ENCODE measurements at places on chromosomes 7 and 10.

GRCh38 chr10:36506261-36506660 is 619.1 kb upstream of the ANKRD30A start:
- DNase-seq = no peak

DNA sequence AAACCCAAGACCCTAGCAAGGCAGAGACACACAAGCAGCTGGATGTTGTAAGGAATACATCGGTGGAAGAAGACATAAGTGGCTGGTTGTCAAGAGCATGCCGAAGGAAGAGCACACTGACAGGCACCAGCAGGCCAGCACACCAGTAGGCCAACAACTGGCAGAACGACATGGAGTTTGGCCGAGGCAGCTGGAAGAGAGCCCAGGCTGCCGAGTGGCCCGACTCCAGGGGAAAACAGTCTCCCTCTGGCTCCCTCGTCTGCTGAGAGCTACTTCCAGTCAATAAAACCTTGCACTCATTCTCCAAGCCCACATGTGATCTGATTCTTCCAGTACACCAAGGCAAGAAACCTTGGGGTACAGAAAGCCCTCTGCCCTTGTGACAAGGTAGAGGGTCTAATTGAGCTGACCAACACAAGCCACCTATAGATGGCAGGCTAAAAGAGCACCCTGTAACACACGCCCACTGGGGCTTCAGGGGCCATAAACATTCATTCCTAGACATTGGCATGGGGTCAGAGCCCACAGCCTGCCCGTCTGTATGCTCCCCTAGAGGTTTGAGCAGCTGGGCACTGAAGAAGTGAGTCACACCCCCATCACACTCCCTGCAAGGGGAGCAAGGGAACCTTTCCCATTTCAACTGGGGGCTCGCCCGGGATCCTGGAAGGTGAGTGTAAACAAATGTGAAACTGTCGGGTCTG is 14.7 kb upstream of the TNS3 start:
- no peak for DNase-seq

DNA sequence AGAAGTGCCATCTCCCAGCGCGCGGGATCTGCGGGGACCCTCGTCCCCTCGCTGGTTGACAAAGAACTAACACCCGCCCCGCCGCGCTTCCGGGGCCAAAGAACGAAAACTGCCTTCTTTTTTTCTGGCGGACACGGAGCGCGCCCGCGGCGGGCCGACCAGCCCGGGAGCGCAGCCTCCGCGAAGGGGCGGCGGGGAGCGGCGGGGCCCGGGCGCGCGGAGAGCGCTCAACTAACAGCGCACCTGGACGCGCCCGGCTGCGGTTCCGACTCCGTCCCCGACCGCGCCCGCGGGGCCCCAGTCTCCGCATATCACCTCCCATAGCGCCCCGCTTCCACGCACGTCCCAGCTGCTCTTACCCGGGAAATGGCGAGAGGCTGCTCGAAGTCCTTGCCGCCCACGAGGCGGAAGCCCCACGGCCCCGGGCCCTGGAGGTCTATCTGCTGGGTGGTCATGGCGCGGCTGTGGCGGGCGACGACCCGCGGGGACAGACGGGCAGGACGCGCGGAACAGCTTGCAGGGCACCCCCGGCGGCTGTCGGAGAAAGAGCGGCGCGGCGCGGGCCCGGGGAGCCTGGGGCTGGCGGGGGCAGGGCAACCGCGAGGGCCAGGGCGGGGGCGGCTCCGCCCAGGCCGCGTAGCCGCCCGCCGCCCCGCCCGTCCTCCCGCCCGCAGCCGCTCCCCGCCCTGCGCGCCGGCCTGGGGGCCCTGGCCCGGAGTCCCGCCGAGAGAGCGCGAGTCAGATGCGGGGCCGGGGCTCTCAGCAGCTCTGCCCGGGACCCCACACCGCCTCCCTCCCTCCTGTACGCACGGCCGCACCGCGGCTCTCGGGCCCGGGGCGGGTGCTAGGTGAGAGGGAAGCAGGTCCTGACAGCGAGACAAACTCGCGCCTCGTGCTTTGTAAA is at the start of gene PDLIM1:
TSS of gene PDLIM1 (minus strand) at position 543 of the 904 bp plus-strand sequence. CDS start at position 455, 88 bp downstream.
- DNase-seq = peak; percentile 53

DNA sequence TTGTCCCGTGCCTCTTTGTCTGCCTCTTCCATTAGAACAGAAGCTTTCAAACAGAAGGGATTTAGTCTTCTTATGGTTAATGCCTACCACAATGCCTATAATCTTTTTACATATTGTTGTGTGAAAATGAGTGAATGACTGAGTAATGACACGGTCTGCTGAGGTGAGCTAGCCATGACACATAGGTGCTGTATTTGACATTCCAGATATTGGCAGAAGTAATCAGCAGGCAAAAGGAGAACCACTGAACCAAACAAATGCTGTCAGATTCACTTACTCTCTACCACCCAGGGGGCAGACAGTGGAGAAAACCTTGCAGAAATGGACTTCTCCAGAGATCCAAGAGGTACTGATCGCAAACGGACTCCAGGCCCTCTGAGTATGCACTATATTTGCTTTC is 377.2 kb upstream of the VWC2 start:
- DNase-seq = no peak

- DNase-seq = peak; percentile 89
These were observed 250.9 kb downstream of the TWIST1 start for GRCh38 chr7:18866359-18867036.

DNA sequence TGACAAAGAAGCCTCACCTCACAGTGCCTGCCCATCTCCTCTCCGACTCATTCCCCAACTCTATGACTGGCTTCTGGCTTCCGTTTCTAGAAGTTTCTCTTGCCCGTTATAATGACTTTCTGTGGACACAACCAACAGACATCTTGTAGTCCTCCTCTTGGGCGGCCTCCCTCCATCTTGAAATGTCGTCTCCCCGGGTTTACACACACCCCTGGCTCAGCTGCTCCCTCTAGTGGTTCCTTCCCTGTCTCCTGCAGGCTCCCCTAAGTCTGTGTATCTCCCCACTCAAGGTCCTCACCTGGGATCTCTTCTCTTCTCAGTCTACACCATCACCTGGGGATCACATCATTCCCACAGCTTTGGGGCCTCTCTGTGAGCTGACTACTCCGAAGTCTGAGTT is 123.4 kb upstream of the NEBL start:
- peak; percentile 38 for DNase-seq

DNA sequence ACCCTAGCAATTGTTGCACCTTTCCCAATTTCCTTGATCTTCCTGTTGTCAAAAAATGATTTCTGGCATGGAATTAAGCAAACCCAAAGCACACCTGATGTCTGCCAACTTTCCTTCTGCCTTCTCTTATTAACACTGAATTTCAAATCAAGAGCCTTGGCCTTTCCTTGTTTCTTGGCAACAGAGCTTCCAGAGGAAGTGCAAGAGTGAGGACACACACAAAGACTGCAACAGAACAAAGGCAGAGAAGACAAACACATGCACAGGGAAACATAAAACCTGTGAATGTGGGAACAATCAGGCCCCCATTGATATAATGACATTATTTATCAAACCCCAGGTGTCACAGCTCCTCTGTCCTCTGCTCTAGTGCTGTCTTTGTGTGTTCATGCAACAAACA is 73.0 kb upstream of the IL6 start:
- no peak for DNase-seq

DNA sequence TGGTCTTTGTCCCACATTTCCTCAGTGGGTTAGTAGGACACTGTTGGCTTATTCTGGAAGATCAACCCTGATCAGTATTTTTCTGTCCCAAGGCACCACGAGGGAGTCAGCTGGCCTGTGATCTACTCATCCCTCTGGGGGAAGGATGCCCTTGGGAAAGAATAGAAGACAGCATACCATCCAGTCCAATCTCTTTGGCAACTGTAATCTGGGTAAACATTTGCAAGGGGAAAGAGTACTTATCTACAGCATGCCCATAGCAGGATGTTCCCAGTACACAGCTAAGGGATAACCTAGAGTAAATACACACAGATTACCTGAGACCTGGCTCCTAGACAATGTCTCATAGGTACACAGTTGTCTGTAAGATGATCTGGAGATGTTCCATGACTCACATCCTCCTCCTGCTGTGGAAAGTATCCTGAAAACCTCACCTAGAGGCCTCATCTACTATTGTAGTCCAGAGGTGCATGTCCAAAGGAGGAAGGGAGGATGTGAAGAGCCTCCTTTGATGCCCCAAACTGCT is 134.3 kb upstream of the VWC2 start:
- DNase-seq = no peak

DNA sequence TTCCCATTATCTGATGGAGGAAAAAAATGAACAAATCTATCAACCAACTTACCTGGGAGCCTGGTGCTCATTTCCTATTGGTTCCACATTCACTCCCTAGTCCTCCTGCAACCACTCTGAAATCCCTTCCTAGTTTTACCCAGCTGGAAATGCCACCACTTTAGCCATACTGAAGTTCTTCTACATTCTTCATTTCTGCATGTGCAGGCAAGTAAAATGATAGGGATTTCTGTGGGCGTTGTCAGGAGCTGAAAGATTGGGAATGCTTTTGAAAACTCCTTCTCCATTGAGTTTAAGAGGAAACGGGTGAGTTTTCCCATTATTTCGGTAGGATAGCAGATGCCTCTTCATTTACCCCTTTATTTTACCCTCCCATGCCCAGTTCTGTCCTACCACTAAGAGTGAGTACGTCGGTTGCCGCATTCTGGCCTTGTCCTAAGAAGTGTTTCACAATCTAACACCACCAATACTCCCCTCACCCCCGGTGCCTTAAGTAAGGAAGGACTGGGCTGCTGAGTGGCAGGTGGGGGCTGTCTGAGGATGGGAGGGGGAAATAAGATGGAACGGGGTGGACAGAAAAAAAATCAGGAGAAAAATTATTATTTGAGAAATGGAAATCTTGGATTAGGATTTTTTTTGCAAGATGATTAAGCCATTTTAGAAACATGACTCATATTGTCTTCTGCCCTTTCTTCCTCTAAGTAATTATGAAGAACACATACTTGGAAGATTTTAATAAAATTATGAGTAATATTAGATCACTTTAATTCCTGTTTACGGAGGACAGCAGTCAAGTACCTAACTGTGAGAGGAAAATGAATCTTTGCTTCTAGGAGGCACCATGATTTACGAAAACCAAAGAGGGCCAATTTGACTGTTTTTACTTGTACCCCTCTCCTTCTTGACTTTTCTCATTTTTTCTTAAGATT is 13.2 kb upstream of the TAS2R60 start:
- DNase-seq = peak; percentile 79

DNA sequence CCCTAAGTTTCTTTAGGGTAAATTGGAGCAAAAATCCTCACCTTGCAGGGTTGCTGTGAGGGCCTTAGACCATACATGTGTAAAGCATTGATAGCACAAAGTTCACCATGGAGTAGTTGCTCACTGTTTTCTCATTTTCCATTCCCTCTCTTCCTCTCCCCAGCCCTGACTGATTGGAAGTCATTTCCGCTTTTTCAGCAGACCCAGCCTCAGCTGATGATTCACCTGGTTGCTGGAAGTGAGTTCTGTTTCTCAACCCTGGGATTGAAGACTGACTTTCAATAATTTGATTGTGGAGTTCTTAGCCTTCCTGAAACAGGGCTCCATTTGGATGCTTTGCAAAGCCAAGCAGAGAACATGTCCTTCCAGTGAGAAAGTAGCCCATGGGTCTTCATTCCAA is 107.0 kb downstream of the PLXNA4 start:
- DNase-seq = no peak

- DNase-seq = peak; percentile 78
These were observed 79.0 kb upstream of the TMEM168 start for GRCh38 chr7:112869111-112869774.

DNA sequence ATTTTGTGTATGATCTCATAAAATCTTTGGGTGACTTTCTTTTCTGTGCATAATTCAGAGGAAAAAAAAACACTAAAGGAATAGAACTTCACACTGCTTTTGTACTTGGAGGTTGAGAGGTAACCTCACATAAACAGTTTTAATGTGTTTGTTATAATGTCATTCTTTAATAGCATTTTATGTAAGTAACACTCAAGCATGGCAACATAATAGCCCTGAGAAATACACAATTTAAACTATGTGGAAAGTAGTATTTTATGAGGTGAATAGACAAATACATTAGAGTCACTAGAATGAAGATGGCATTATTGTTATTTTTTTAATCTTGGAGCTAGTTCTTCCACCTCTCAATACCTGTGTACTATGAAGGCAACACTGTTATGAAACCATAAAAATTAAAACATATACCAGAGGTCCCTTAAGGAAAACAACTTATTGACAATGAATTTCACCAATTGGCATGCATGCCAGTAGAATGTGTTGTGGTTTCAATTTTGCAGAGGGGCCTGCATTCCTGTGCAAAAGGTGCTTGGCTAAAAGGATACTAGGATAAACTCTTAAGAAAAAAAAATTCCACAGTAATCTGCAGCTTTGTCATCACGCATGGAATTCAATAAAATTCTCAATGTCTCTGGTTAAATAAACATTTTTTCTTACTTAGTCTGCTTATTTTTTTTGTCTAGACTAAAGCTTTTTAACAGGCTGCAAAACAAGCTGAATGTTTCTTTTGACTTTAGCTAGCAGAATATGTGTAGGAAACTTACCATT is 102.5 kb downstream of the CD36 start:
- no peak for DNase-seq

- no peak for DNase-seq
These were observed 192.4 kb downstream of the PTN start for GRCh38 chr7:137151041-137151689.

DNA sequence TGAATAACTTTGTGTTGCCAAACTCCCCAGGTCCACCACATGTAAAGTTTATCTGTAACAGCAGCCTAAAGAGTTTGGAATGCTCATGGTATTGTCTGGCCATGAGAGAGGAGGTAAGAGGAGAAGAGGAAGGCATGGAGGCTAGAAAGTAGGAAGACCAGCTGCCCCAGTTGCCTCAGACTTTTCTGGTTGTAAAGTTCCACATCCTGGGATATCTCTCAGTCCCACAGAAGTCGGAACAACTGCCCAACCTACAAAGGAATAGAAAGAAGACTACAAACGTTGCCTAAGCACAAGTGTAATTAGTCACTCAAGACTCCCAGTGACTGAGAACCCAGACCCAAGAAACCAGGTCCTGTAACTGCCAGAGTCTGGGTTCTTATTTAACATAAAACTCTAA is 47.3 kb downstream of the CREB3L2 start:
- DNase-seq = no peak

GRCh38 chr10:92405419-92405924 is 114.5 kb downstream of the MARCHF5 start:
- DNase-seq = no peak

DNA sequence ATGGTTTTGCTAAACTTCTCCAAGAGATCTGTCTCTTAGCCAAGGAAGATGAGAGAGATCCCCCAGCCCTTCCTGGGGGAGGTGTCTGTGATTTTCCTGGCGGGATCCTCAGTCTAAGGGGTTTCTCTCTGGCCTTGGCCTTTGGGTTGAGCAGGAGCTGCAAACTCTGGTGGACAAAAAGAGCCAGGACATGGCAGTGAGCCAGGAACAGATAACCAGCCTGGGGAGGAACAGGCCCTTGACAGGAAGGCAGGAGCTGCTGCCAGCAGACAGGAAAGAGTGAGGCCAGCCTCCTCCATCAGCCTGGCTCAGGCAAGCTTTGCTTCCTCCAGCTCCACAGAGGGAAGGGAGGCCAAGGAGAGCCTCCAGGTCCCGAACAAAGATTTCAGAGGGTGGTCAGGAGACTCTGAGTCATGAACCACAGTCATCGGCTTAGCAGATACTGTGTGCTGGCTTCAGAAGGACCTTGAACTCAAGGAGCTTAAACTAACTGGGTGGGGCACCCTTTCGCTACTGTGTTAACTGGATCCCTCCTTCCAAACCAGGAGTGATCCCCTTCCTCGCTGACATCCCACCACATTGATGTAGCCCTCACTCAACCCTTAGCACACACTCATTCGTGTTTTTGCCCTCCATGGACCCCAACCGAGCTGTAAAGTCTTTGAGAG is 34.7 kb downstream of the DDIT4 start:
- DNase-seq = peak; percentile 93
